ENCODE measurements at places on chromosomes 1 and 21. TPM values are rescaled to one million over a fixed set of nuclear protein-coding genes. Genes with fewer than 3 reads are reported as not detected.

DNA sequence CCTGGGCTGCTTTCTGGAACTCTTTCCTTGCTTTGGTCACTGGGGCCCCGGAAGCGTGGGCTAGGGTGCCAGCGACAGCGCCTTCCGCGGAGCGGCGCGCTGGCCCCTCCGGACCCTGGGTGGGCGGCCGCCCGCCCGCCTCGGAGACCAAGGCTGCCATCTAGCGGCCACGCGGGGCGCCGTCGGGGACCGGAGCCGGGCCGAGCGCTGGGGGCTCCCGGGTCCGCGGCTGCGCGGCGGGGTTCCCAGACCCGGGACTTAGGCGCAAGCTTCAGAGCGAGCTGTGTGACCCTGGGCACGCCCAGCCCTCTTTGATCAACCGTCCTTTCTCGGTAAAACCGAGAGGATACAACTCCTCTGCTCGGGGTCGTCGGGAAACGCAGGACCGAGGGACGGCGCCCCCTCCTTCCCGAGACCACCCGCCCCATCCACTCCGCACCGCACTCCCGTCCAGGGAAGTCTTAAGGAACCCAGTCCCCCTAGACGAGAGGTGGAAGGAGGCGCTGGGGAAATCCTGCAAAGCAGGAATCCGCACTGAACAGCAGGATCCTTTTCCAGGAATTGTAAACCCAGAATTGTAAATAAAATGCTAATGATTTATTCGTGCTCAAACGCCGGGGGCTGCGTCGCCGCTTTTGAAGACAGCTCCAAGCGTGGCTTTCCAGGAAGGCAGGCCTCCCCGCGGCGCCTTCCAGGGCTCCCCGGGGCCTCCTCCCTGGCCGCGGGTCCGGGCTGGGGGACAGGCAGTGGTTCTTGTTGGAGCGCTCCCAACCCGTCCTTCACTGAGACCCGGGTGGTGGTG lies 41.2 kb downstream of the RRAGC start:
- peak; percentile 5 for DNase-seq
- H3K27me3 ChIP-seq: peaks cover 37% of the 10 kb centered on the region
- H3K4me1 ChIP-seq: no peaks in the 10 kb centered on the region
- H3K36me3 ChIP-seq: no peaks in the 10 kb centered on the region
- H3K27ac ChIP-seq: no peak overlapping the region
- H3K4me3 ChIP-seq: no peak overlapping the region

Gene SPRR2F
- total RNA-seq: not detected

GRCh38 chr1:50659107-50659662 lies 235.9 kb upstream of the DMRTA2 start:
- DNase-seq: no peak
- no peaks in the 10 kb centered on the region for H3K27me3 ChIP-seq
- no peaks in the 10 kb centered on the region for H3K36me3 ChIP-seq
- H3K4me3 ChIP-seq: no peak overlapping the region
- no peak overlapping the region for H3K27ac ChIP-seq

DNA sequence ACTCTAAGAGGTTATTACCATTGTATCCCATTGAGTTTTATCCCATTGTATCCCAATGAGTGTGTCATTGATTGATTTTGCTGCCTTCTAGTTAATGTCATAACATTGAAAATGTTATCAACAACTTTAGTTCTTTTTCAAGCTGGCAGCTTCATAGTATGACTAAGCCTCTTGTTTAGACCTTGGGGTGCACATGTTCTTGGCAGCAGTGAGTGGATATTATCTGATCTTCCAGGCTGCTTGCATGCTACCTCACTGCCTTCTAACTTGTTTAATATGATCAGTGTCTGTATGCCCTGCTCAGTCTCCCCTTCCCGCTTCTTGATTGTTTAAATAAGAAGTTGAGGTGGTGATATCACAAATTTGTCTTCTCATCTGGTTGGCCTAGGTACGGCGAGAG lies 24.6 kb downstream of the NTPCR start:
- peaks cover 4% of the 10 kb centered on the region for H3K36me3 ChIP-seq
- H3K27ac ChIP-seq: no peak overlapping the region
- DNase-seq: peak; percentile 88
- no peaks in the 10 kb centered on the region for H3K4me1 ChIP-seq

DNA sequence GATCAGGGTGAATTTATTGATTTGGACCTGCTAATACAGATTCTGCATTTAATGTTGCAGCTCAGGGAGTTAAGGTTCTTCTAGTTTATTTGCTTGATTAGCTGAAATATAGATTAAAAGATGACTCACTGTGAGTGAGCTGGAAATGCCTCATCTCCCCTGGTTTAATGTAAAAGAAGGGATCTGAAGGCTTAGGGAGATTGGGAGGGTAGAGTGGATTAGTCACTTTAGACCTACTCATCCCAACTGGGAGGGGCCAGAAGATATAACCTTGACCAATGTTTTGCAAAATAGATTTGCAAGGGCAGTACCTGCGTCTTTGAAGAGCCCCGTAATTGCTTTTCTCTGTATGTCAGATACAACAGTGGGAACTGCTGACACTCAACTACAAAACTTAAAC lies 922.8 kb upstream of the ADGRL4 start:
- no peaks in the 10 kb centered on the region for H3K27me3 ChIP-seq
- no peak overlapping the region for H3K27ac ChIP-seq
- no peak overlapping the region for H3K4me3 ChIP-seq
- no peaks in the 10 kb centered on the region for H3K36me3 ChIP-seq
- peak; percentile 8 for DNase-seq

Gene LENEP
- total RNA-seq: 0.26 TPM

Gene PIK3C2B
- total RNA-seq: 1.0 TPM

DNA sequence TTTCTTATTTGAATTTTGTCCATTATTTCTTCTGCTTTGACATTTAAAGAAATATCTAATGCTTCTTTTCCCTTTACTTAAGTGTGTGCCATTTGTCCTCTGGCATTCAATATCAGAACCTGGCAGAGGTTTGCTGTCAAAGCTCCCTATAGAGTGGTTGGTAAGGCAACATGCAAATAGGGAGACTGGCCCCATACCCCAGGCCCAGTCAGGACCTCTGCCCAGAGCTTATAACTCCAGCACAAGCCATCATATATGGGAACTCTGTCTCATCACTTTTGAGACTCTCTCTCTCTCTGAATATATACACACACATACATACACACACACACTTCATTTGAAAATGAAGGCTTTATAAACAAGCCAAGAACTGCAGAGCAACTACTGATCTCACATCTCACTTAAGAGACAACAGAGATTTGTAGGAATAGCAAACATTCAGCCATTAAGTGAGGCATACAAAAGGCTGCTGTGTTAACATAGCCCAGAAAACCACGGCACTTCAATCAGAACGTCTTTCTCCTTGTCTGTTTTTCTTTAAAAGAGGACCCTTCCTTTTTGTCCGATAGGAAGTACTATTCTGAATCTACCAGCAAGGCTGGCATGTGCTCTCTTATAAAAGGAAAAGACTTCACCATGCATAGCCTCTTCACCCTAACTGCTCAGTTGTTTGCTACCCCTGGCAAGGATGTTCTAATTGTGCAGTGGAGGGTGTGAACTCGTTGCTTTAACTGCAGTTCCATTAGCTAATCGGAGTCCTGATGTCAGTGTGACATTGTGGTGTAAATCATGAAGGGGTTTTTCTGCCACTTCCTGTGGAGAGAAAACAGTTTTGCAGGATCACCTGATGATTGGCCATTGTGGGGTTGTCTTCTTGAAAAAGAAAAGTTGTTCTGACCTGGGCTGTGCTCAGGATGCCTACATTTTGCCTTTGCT lies 101.7 kb downstream of the NR5A2 start:
- H3K4me3 ChIP-seq: no peak overlapping the region
- no peaks in the 10 kb centered on the region for H3K36me3 ChIP-seq
- H3K27me3 ChIP-seq: peaks cover 5% of the 10 kb centered on the region
- no peaks in the 10 kb centered on the region for H3K4me1 ChIP-seq

- H3K27ac ChIP-seq: no peak overlapping the region
- H3K27me3 ChIP-seq: no peaks in the 10 kb centered on the region
- no peaks in the 10 kb centered on the region for H3K36me3 ChIP-seq
Measured at GRCh38 chr1:167262836-167263235, 42.1 kb downstream of the POU2F1 start.

DNA sequence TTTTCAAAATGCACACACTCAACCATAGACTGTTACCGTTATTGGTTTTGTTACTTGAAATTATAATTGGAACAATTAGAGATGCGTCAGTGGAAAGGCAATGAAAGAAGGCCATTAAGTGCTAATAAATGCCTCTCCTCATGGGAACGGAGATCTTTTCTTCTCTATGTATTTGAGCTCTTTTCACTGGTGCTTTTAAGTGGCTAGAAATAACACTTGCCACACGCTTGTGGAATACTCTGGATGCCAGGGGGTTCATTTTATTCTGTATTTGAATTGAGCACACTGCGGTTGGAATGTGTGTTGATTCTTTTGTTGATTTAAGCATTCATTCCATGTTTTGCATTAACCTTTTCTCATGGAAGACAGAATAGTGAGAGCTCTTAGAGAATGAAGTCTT lies 68.4 kb downstream of the DNM3 start:
- DNase-seq: peak; percentile 37
- no peaks in the 10 kb centered on the region for H3K36me3 ChIP-seq
- no peaks in the 10 kb centered on the region for H3K4me1 ChIP-seq
- H3K4me3 ChIP-seq: no peak overlapping the region

Gene PLPP3
- total RNA-seq: 343 TPM

Gene RAP1GAP
- total RNA-seq: 0.26 TPM

DNA sequence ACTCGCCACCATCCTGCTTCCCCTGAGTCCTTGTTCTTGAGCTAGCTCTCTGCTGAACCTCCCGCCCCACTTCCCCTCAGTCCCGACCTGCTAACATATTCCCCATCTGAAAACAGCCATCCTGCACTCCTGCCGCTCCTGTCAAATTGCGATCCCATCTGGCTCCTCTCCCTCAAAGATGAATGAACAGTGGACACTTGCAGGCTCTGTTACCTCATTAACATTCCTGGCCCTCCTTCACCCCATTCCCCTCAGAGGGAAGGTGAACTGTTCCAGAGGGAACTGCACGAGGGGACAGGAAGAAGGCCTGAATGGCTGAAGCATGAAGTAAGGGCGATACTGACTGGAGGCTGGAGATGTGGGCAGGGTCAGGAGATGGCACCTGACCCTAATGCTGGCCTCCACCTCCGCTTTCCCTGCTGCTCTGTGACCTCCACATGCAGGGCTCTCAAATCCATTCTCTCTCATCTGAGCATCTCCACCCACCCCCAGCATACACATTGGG lies 7.4 kb upstream of the CELSR2 start:
- H3K27me3 ChIP-seq: no peaks in the 10 kb centered on the region
- peak; percentile 12 for DNase-seq
- H3K4me1 ChIP-seq: peaks cover 18% of the 10 kb centered on the region

Gene CELA3B
- total RNA-seq: not detected

Gene CD1E
- not detected for total RNA-seq

Gene KIF21B
- total RNA-seq: under 0.01 TPM

- no peak overlapping the region for H3K4me3 ChIP-seq
- peaks cover 12% of the 10 kb centered on the region for H3K4me1 ChIP-seq
- no peaks in the 10 kb centered on the region for H3K36me3 ChIP-seq
- H3K27ac ChIP-seq: no peak overlapping the region
Measured at GRCh38 chr1:8031176-8031785, 5.2 kb upstream of the ERRFI1 start.

- no peak for DNase-seq
- peaks cover under 1% of the 10 kb centered on the region for H3K4me1 ChIP-seq
- H3K36me3 ChIP-seq: no peaks in the 10 kb centered on the region
- H3K27ac ChIP-seq: no peak overlapping the region
Measured at GRCh38 chr1:227943381-227944089, 4.2 kb downstream of the WNT9A start.

Gene MAP10
- total RNA-seq: 2.6 TPM

GRCh38 chr1:217133958-217134856 lies 411.0 kb upstream of the ESRRG start:
- peak overlapping the region; percentile 14 for H3K4me3 ChIP-seq
- H3K27me3 ChIP-seq: peaks cover 20% of the 10 kb centered on the region
- H3K36me3 ChIP-seq: no peaks in the 10 kb centered on the region
- peak; percentile 35 for DNase-seq
- no peak overlapping the region for H3K27ac ChIP-seq
- H3K4me1 ChIP-seq: no peaks in the 10 kb centered on the region

DNA sequence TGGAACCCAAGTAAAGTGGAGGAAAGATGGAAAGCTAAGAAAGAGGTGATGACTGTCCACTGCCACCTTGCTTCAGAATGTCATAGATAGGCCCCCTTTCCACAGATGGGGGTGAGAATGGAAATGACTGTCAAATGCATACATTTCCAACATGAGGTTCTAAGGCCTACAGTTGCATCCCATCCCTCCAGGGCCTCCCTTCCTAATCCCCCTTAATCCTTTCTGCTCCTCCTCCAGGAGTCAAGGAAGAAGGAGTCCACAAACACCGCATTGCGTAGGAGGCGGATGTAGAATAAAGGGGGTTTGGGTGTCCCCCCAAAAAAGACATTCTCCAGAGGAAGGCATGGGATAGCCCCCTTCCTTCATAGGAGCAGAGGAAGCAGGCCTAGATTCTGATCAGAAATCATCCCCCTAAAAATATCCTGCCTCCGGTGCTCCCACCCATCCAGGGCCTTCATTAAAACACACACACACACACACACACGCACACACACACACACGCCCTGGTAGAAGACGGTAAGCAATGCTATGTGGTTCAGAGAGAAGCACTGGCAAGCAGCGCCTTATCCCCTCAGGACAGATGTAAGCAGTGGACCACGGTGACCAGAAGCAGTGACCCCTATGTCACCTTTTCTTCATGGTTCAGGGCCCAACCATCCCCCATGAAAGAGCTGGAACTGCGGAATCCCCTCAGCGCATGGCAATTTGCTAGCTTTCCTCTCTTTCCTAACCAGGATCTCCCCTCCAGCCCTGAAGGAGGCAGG lies 2.0 kb downstream of the SV2A start:
- no peak overlapping the region for H3K27ac ChIP-seq
- no peak for DNase-seq
- H3K4me3 ChIP-seq: no peak overlapping the region
- peaks cover 4% of the 10 kb centered on the region for H3K36me3 ChIP-seq
- no peaks in the 10 kb centered on the region for H3K27me3 ChIP-seq
- peaks cover 4% of the 10 kb centered on the region for H3K4me1 ChIP-seq

GRCh38 chr1:80214888-80215540 lies 1208.5 kb upstream of the ADGRL4 start:
- H3K27me3 ChIP-seq: no peaks in the 10 kb centered on the region
- H3K36me3 ChIP-seq: no peaks in the 10 kb centered on the region

Gene TNFAIP8L2
- not detected for total RNA-seq

DNA sequence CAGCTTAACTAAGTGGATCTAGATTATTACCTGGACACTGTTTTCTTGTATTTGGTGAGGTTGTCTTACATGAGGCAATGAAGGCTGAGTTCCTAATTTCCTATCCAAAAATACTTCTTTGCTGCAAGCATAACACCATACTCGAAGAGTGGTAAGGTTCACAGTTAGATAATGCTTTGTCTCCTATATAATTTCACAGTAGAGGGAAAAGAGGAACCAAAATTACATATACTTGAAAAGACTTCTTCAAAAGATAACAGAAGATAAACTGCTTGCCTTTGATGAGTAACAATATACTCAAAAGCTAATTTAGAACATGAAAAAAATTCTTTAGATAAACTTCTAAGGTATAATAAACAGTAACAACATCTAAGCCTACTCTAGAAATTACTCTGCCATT lies 20.4 kb downstream of the USP33 start:
- H3K36me3 ChIP-seq: peaks cover 2% of the 10 kb centered on the region
- no peaks in the 10 kb centered on the region for H3K4me1 ChIP-seq
- no peaks in the 10 kb centered on the region for H3K27me3 ChIP-seq
- no peak for DNase-seq

Gene RGS2
- total RNA-seq: 18.2 TPM

- no peaks in the 10 kb centered on the region for H3K27me3 ChIP-seq
- no peak overlapping the region for H3K27ac ChIP-seq
- no peak for DNase-seq
- H3K36me3 ChIP-seq: no peaks in the 10 kb centered on the region
- no peaks in the 10 kb centered on the region for H3K4me1 ChIP-seq
Measured at GRCh38 chr1:188061881-188062280, 1233.1 kb downstream of the PLA2G4A start.

Gene CHIA
- not detected for total RNA-seq

GRCh38 chr1:167060141-167061072 lies 29.8 kb downstream of the GPA33 start:
- H3K36me3 ChIP-seq: no peaks in the 10 kb centered on the region
- no peak overlapping the region for H3K4me3 ChIP-seq
- no peaks in the 10 kb centered on the region for H3K27me3 ChIP-seq
- peaks cover 3% of the 10 kb centered on the region for H3K4me1 ChIP-seq

All from fibroblast of lung (primary cell).